Left colon (tissue), 2 donors: ENCODE measurements at places on chromosomes 2 and 18.

GRCh38 chr2:96848264-96848663 lies 4.4 kb upstream of the ANKRD23 start:
- DNase-seq, result no peak

DNA sequence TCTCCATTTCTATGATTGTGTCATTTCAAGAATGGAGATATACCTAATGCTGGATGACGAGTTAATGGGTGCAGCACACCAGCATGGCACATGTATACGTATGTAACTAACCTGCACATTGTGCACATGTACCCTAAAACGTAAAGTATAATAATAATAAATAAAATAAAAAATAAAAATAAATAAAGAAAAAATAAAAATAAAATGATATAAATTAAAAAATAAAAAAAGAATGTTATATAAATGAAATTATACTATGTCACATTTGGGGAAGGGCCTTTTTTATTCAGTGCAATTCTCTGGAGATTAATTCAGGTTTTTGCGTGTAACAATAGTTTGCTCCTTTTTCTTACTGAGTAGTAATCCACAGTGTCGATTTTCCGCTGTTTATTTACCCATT lies 763.5 kb upstream of the POU3F3 start:
- DNase-seq, result no peak

GRCh38 chr2:218717262-218717661 lies 6.6 kb downstream of the TTLL4 start:
- peak; percentile 28 for DNase-seq

DNA sequence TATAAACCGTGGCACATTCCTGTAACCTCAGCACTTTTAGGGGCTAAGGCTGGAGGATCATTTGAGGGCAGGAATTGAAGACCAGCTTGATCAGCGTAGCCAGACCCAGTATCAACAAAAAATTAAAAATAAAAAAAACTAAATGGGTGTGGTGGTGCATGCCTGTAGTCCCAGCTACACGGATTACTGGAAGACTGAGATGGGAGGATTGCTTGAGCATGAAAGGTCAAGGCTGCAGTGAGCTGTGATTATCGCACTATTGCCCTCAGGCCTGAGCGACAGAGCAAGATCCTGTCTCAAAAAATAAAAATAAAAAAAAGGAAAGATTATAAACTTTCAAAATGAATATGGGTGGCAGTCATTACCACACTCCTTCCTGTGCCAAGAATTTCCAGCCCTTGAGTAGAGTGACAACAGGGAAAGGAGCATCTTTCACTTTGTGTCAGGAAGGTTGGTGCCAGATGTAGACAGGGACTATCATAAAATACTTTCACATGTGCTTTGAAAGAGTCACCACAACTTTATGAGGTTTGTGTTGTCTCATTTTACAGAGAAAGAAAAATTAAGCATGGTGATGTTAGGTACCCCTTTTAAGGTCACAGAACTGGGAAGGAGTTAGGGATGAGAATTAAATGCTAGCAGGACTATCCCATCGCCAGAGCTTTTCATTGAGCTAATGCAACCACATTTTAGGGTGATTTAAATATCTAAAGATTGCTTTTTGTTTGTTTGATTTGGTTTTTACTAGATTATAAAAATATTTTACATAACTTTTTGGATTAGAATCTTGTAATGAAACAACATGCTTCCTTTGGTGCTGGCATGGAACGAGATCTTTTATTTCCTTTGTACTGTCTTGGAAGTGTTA lies 1617.4 kb upstream of the ACVR2A start:
- no peak for DNase-seq

DNA sequence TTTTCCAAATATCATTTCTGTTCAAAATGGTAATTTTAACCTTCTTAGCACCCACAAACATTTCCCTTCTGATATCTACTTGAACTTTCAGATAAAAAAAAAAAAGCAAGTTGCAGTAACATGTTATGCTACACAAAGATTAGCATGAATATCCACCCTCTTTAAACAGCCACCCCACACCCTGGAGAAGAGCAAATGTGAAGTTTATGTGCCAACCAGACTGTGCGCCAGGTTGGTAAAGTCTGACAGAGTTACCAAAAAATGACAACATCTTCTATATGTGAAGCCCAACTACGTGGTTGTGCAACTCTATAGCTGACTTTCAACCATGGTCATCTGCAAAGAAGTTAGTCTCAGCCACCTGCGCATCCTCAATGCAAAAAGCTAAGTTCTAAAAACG lies 62.6 kb downstream of the BCL11A start:
- no peak for DNase-seq

DNA sequence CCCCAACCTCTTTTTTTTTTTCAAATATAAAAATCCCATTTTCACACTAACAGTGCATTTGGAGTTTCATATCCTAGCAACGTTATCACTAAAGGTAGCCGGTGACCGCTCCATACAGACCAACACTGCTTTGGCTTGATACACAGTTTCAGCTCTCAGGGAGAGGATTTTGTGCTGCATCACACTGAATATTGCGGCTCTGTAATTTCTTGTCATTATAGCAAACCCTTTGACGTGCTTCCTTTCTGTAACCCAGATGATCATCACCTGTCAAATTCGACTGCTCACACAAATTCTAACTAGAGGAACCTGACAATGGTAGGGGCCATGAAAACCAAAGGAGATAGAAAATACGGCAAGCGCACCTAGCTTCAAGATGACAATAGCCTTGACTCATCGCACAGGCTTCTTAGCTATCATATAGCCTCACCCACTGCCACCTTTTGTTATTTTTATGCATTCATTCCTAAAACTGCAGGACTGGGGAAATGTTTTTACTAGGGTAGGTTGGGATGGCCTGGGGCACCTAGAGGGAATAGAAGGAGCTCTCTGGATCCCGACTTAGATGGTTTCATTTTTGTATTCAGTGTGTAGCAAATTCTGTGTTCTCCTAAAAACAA lies 582.9 kb upstream of the PIK3C3 start:
- DNase-seq, result no peak

DNA sequence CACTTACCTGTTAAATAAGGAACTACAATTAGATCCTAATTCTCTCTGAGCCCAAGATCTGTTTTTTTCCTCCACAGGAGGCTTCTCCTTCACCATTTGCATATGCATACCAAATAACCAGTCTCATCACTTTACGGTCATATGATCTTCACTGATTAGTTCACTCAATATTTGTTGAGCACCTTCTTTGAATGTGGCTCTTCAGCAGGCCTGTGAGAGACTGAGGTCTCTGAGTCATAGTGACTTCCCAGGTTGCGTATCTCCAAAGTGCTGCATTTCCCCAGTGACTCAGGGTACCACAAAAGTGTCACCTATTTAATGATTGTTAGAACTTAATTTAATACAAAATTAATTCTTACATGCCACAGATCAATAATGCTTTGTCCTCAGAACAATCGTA lies 108.8 kb upstream of the TRIB2 start:
- no peak for DNase-seq

DNA sequence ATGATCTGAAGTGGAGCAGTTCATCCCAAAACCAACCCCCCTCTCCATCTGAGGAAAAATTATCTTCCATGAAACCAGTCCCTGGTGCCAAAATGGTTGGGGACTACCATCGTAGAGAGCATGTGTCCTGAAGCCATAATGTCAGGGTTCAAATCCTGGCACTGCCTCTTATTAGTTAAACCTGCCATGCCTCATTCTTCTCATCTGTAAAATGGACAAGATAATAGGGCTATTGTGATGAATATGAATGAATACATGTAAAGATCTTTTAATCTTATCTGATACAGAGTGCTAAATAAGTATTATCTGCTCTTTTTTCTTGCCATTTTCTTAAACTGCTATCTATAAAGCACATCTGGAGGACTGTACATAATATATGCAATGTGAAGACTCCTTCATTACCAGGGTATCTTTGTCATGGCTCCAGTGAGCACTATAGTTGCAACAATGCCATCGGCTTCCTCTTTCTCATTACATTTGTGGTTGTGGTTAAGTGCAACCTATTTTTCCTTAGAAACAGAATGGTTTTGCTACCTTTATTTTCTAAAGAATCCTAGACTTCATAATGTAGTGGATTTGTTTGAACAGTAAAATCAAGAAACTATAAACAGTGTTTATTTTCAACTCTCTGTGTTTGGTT lies 27.0 kb downstream of the MFSD6 start:
- DNase-seq, result no peak

DNA sequence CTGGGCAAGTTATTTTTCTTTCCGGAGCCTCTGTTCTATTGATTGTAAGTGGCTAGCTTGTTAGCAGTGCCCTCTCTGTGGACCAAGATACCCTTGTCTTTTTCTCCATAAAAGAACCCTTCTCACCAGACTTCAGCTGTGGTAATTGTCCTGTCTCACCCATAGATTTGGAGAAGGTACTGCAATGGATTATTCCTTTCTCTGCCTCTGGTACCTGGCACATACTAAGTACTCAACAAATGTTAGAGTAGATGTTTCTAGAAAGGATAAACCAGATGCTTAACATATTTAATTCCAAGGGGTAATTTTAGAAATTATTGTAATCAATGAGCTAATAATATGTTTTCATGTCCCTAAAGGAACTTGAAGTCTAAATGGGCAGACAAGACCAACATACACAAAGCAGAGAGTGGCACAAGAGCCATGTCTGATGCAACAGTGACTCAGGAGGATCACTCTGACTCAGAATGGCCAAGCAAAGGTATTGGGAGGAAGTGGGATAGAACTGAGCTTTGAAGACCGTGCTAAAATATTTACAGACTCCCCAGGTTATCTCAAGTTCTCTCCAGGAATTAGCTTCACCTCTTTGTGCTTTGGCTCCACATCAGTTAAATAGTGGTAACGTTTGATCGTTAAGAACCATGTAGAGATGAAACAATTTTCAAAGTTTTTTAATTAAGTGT lies 129.7 kb upstream of the OSR1 start:
- DNase-seq, result no peak
